ENCODE measurements at places on chromosomes 16 and 17.

DNA sequence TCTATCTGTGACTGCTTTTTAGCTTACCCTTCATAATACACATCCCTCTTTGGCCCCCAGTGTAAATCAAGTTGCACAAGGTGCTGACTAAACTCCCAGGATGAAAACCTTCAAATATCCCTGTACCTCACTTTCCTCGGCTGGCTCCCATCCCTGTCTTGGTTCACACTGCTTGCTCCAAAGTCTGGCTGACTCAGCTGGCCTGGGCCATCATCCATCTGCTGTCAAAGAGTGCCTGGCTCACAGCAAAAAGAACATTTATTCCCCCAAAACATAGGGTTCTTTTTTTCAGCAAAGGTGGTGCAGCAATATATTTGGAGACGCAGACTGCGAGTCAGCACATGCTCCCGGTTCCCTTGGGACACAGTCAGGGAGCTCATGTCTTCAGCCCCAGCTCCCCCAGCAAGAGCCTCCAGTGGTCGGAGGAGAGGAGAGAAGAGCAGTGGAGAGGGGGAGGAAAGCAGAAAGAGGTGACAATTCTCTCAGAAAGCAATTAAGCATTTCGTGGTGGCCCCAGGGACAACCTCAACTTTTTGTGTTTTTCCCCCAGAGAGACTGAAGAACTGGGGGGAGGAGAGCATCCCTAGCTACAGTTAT, 26.1 kb downstream of the GPR142 start:
- no peak for DNase-seq

DNA sequence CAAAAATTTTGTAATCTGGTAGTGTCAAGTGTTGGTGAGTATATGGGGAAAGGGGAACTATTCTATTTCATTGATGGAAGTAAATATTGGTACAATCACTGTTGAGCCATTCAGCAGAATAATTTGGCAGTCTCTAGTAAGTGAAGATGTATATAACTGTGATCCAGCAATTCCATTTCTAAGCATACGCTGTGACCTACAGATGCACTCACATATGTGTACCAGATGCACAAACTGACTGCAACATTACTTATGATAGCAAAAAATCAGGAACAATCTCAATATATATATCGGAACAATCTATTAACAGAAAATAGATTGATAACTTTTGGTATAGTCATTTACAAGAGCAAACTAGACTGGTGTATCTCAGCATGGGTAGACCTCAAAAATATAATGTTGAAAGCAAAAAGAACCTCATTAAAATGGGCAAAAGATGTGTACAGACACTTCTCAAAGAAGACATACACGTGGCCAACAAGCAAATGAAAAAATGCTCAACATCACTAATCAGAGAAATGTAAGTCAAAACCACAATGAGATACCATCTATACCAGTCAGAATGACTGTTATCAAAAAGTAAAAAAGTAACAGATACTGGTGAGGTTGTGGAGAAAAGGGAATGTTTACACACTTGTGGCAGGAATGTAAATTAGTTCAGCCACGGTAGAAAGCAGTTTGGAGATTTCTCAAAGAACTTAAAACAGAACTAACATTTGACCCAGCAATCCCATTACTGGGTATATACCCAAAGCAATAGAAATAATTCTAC, 20.7 kb downstream of the ADAP2 start:
- no peak for DNase-seq

GRCh38 chr17:75872434-75873351, 5.7 kb downstream of the TRIM47 start:
- no peak for DNase-seq

DNA sequence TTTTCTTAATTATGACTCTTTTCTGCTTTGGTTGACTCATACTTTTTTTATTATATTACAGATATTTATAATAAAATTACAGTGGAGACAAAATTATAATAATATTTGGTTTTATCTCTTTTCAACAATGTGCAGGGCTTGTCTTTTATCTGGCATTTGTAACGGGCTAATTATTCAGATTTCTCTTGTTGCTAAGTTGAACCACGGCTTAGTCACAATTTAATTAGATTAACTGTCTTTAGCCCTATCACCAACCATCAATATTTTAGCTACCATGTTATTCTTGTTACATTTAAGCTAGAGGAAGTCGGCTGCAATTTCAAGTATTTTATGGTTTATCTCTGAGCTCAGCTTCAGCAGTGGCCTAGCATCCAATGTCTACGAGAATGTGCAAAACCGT, 798.9 kb upstream of the CA10 start:
- no peak for DNase-seq

GRCh38 chr17:27396941-27397340, 59.3 kb upstream of the KSR1 start:
- no peak for DNase-seq

DNA sequence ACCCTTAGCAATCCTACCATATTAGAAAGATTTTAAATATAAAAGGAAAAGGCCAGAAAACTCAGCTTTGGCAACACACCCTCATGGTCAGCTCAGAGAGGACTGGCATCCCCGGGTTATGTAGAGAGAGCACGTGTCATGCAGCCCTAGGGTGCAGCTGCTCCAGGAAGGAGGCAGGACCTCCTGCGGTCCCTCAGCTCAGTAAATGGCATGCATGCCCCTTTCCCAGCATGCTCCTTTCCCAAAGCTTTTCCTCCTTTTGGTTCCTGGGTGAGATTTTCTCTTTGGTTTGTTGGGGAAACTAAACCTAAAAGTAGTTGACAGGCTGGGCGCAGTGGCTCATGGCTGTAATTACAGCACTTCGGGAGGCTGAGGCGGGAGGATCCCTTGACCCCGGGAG, 3.9 kb downstream of the GAN start:
- DNase-seq = no peak
